ENCODE measurements at places on chromosomes 1 and 21.
A peak's percentile ranks its signal among the peaks of the same experiment; 100 is the strongest.

GRCh38 chr1:234250747-234251146, 122.5 kb upstream of the COA6 start:
- DNase-seq: no peak

GRCh38 chr1:67659229-67659628, 25.8 kb upstream of the GADD45A start:
- no peak for DNase-seq

- DNase-seq: no peak
These were observed 373.6 kb downstream of the PBX1 start for GRCh38 chr1:164932580-164932979.

GRCh38 chr1:192395895-192396294, 79.1 kb downstream of the RGS21 start:
- DNase-seq: no peak

GRCh38 chr1:178541829-178542553, 29.1 kb downstream of the TEX35 start:
- DNase-seq: peak; percentile 36

- no peak for DNase-seq
These were observed 3.0 kb upstream of the RRP1 start for GRCh38 chr21:43786300-43786806.
